ENCODE measurements at places on chromosomes 6 and 20.

DNA sequence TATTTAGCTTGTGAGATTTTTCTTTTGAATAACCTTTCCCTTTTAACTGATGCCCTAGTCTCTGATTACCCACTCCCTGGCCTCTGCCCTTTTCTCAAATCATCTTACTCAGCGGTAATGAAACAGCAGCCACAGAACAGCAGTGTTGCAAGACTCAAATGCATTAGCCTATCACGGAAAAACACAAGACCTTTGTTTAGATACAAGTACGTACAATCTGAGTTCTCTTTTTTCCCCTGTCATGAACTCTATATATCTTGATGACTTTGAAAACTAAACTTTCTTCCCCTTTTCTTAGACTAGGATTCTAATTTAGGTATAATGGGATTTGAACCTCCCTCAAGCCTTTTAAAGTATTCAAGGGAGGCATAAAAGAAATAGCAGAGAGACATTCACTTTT lies 1034.9 kb downstream of the EYS start:
- ATAC-seq, result no peak

DNA sequence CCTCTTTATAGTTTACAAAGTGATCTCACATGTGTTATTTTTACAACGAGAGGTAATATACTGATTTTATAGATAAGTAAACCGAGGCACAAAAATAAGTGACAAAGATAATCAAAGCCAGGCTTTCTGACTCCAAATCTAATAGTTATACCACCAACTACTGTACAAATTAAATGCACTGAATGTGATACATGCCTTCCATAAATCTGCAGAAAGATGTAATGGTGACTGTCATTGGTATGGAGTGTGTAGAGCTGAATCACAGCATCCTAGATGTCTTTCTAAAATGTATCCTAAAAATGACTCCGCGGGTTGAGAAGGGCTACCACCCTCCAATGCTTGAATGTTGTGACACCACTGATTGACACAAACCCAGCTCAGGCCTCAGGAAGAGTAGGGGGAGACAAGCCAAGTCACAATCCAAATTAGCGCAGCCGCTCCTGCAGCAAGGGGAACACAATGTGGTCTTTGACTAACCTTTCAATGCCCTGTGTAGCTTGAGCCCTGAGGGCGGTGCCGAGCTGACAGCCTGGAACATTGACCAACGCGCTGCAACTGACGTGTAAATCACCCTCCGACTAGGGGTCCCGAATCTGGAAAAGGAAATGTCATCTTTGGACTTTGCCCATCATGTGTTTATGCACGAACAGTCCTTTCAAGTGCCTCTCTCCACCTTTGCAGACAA lies 136.8 kb downstream of the OLIG3 start:
- ATAC-seq, result no peak

DNA sequence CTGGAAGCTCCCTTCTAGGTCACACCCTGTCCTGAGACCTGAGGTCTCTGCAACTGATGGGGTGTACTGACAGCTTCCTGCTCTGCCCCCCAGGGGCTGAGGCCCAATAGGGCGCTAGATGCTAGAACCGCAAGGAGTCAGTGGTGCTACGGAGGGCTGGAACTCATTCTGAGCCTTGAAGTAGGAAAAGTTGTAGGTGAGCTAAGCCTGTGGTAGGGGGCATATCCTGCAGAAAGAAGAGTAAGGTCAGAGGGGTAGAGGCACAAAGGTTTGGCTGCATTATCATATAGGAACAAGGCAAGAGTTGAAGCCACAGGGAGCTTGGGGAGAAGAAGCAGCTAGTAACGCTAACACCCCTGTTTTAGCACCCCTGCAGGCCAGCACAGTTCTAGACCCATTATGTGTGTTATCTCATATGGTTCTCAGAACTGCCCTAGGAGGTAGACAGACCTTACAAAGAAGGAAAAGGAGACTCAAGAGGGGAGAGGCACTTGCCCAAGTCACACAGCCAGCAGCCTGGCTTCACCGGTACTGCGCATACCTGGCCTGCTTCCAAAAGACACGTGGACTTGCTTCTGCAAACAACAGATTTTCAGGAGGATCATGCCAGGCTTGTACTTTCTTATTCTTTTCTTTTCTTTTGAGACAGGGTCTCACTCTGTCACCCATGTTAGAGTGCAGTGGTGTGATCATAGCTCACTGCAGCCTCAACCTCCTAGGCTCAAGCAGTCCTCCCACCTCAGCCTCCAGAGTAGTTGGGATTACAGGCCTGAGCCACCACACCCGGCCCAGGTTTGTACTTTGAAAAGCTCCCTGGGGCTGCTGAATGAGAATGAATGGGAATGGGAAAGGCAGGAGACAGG lies 156.1 kb downstream of the MRPL14 start:
- ATAC-seq, result no peak

DNA sequence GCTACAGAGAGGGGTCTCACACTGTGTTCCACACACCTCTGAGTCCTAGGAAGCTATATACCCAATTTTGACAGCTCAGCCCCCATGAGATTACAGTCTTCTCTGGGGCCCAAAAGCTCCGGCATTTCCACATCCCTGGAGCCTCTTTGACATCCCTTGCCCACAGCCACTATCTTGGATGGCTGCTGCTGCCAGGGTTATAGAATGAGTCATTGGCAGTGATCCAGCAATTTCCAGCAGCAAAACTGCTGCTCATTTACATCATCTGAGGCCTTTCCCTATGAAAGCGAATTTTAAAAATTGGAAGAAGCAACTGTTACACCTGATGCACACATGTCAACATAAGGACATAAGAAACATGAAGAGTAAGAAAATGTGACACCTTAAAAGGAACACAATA lies 590.7 kb downstream of the MEI4 start:
- no peak for ATAC-seq

DNA sequence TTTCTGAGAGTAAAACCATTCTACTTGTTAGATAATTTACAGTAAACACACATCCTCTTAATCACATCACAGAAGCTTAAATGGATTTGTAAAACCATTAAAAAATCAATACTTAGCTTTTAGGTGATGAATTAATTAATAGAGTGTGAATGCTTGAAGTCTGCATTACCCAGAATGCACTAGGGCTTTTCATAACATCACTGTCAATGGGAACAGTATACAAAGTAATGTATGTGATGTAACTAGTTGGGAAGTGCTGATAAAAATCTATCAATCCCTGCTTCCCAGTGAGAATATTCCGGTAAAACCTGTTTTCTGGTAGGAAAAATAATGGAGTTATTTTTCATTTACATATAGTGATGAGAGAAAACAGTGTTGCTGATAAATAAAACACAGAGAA lies 23.1 kb upstream of the HDGFL1 start:
- no peak for ATAC-seq
